Non-pigmented ciliary epithelial cell (primary cell): ENCODE measurements at places on chromosomes 4 and X.

DNA sequence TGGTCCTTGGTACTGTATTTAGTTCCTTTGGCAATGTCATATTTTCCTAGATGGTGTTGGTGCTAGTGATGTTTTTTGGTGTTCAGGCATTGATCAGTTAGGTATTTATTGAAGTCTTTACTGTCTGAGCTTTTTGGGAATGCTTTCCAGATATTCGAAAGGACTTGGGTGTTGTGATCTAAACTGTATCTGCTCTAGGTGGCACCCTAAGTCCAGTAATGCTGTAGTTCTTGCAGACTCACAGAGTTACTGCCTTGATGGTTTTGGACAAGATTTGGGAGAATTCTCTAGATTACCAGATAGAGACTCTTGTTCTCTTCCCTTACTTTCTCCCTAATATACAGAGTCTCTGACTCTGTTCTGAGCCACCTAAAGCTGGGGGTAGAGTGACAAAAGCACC, 513.6 kb upstream of the PITX2 start:
- no peak for DNase-seq

GRCh38 chr4:141056473-141056872, 76.8 kb downstream of the RNF150 start:
- DNase-seq: no peak

DNA sequence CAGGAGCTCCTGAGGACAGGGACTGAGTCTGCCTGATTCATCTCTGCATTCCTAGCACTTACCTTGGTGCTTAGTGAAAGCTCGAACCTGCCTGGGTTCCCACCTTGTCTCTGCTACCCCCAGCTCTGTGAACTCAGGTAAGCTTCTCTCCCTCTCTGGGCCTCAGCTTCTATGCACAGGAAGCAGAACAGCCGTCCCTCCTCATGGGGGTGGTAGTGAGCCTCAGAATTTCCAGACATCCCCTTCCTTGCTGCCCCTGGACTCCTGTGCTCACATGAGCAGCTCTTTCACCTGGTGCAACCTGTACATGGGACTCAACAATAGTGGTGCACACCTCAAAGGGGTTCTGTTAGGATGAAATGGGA, 50.8 kb downstream of the HTRA3 start:
- DNase-seq: no peak

DNA sequence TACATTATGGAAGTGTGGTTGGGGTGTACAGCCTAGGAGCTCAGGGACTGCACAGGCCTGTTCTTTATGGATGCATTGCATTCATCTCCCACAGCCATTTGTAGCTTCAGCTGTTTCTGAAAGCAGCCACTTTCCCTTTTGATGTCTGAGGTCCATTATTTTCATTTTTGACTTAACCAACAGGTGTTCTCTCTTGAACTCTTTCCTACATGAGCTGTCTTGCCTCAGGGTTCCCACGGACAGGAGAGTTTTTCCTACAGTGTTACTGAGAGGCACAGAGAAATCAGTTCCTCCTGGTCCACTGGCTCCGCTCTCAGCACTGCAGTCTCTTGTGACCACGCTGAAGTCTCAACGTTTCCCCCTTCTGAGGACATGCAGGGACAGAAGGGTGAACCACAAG, 87.2 kb downstream of the RASL11B start:
- DNase-seq: no peak

DNA sequence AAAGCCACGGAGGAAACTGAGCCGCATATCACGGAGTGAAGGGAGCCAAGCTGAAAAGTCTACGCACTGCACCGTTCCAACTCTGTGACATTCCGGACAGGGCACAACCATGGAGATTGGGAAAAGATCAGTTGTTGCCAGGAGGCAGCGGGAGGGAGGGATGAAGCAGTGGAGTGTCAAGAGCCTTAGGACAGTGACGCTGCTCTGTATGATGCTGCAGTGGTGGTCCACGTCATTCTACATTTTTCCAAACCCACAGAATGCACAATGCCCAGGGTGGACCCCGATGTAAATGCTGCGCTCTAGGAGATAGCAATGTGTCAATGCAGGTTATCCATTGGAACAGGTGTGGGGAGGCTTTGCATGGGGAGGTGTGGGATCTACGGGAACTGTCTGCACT, 7.5 kb upstream of the WFS1 start:
- DNase-seq: no peak

DNA sequence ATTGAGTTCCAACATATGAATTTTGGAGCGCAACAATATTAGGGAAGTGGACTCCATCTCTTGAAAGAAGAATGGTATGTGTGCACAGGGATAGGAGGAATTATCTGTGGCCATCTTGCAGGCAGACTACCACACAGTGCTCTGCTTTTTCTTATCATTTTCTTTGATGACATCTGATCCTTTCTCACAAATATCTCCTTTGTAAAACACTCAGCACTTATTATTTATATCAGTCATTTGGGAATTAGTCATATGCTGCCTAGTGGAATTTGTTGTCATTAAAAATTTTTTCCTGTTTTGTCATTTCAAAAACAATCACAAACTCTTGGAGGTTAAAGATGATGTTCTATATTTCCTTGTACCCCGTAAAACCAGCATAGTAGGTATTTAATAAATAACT, 444.3 kb upstream of the ATOH1 start:
- DNase-seq: no peak

DNA sequence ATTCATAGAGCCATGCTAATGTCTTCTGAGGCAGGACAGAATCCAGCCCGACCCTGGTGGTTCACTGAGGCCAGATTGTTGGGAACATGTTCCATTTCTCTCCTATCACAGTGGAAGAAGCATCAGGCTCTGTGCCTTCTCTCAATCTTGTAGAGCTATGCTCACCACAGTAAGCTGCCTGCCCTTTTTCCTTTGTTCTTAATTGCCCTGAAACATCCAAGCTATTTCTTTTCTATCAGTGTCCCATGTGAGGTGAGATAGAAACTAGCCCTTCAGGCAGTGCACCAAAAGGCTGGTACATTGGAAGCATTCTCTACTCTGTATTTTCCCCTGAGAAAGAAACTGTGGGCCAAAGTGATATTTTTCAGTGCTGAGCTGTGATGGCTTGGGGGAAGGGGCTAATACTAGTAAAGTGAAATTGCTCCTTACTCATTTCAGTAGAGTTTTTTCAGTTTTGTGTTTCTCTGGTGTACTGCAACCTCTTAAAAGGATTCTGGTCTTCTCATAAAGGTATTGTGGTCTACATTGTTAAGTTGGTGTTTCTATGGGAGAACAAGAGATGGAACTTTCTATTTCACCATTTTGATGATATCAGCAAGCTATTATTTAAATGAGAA, 611.2 kb downstream of the RPA4 start:
- DNase-seq: no peak

DNA sequence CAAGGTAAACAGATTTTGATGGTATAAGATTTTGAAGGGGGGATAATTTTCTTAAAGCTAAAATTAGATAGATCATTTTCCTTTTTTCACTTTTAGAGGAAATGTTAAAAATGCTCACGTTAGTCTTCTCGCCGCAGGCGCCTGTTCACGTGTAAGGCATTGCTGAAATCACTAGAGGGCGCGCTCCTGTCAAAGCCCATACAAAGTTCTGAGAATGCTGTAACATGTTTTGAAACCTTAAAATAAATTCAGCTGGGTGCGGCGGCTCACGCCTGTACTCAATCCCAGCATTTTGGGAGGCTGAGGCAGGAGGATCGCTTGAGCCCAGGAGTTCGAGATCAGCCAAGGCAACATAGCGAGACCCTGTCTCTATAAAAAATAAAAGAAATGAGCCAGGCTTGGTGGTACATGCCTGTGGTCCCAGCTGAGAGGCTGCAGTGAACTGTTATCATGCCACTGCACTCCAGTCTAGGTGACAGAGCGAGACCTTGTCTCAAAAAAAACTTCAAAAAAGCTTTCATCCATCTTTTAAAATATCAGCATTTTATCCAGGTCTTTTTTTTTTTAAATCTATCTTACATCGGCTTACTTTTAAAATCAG, 138.0 kb downstream of the RBMX2 start:
- DNase-seq: no peak

DNA sequence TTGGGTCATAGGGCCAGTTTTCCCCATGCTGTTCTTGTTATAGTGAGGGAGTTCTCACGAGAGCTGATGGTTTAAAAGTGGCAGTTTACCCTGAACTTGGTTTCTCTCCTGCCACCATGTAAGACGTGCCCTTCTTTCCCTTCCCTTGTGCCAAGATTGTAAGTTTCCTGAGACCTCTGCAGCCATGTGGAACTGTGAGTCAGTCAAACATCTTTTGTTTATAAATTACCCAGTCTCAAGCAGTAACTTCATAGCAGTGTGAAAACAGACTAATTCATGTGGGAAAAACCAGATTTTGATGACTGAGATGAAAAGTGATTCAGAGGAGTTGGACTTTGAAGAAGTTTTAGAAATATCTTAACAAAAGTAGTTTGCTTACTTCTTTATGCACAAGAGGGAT, 101.4 kb downstream of the ARHGAP10 start:
- DNase-seq: no peak
